ENCODE measurements at places on chromosomes 4 and X.

- no peak for DNase-seq
Measured at GRCh38 chr4:123121241-123121907, 199.0 kb upstream of the NUDT6 start.

GRCh38 chrX:9515973-9516538, 51.2 kb downstream of the TBL1X start:
- no peak for DNase-seq

DNA sequence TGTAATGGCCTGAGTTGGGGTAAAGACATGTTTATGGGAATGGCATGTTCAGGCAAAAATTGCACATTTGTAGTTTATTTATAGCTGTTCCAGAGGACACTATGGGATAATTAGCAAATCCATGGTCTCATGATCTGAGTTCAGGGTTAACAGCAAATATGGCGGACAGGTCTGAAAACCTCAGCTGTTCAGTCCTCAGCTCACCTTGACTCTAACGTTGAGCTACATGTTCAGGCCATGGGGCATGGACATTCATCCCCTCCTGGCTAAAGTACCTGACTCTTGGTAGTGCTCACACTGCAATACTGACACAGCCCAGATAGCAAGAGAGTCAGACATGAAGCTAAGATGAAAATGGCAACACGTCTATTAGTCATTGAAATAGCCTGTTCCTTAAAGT, 161.6 kb upstream of the GPC4 start:
- no peak for DNase-seq

DNA sequence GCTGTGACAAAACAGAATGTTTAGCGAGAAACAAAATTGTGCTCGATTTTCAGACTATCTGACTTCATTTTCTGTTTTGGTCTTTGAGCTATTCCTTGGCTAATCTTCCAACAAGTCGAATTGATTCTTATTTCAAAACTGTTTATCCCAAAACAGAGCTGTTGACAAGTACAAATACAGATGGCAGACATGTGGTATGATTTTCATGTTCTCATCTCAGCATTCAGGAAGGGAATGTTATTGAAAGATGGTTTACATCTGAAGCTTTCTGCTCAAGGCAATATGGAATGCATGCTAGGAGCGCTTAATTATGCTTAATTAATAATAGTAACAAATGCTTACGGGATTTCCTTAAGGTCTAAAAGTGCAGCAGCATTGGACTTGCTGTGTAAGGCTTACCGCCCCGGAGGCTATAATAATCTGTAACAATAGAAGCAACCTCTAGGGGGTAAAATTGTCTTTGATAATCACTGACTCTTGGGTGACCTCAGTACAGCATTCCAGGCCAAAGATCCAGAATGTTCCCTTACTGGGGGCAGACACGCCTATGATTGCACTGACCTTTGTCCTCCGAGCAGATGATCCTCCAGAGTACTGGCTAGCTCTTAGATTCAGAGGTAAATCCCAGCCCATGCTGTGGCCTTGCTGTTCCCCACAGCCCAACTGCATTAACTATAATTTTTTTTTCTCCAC, 16.4 kb downstream of the LSM6 start:
- no peak for DNase-seq

DNA sequence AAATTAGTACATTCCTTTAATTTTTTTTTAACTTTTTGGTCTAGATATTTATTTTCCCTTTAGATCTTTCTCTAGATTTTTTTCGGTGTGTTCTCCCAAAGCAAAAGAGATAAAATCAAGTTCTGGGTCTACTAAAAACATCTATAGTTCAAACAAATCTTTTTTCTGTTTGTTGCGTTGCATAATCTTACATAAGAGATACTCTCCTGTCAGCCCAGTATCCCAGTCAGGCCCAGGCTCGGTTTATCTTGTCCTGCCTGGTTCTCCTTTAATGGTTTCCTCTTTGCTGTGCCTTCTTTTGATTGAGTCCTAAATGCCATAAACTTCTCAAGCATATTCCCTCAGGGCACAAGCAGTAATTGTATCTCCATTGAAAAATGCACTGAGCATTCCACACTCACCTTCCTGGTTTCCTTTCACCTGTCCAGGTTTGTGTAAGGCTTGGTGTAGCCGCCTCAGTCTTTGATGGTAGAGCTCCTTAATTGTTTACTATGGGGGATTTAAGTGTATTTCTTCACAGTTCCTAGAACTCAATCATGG, 104.9 kb downstream of the TMEM131L start:
- no peak for DNase-seq

DNA sequence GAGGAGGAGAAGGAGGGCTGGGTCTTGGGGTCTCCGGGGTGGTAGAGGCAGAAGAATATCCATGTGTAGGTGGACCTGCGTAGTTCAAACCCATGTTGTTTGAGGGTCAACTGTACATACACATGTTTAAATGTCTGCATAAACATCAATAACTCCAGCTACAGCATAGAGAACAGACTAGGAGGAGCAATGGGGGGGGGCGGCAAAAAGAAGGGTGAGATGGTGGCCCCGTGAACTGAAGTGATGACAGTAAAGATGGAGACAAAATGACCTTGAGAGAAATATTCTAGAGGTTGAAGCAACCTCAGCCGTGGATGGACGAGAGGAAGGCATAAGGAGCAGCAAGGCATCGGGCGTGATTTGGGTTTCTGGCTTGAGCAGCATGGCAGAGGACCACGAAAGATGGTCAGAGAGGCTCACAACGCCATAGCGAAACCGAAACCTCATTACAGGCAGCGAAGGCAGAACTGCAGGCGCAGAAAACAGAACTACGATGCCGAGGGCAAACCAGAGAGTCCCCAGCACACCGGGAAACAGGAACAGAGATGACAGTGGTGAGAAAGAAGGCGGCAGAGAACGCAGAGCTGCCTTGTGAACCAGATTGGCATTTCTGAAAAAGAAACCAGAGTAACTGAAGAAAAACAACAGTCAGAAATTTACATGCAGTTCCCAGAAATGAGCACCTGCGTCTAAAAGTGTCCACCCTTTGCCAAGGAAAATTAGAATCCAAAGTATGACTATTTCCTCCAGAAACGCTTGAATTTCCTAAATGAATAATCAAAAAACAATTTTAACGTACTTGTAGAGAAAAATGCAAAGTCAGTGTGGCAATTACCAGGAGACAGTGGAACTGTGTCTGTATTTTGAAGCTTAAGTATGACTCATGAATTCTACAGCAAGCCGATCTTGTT, 50.3 kb upstream of the ENPP6 start:
- DNase-seq, result peak; percentile 83

DNA sequence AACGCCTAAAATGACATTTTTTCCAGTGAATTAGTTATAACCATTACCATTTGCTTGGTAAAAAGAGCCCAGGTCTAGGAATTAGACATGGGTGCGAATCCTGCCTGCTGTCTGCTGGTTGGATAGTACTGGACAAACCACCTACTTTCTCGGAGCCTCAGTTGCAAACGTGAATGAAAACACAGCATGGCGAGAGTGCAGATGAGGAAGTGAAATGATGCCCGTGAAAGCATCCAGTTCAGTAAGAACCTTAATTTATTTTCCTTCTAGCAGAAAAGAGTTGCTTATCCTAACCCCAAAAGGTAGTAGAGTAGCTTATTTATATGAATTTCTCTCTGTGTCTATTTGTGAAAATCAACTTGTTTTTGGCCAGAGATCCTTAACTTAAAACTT, 171.4 kb upstream of the GALNT7 start:
- no peak for DNase-seq
